ENCODE measurements at places on chromosomes 3 and 15.

- DNase-seq, result no peak
Measured at GRCh38 chr3:14899993-14900618, 47.3 kb upstream of the NR2C2 start.

- no peak for DNase-seq
Measured at GRCh38 chr15:83115410-83115809, 8.0 kb downstream of the TM6SF1 start.

DNA sequence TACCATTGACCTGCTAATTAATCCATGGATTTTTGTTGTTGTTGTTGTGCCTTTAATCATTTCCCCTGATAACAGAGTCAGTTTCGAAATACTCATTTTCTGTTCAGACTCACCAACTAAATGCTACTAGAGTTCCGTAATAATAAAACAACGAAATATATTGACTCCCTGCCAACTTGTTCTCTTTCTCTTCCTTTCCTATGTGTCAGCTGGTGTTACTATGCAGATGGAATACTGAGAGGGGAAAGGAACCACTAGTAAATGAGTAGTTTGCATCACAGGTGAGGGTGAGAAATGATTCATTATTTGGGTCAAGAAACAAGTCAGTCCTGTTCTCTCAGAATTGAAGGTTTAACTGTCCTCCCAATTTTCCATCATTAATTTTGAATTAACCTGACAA is 1027.3 kb downstream of the TUSC7 start:
- DNase-seq, result no peak

- no peak for DNase-seq
Measured at GRCh38 chr3:16498130-16498890, 15.2 kb downstream of the RFTN1 start.

- no peak for DNase-seq
Measured at GRCh38 chr15:37370941-37371340, 270.6 kb upstream of the MEIS2 start.

GRCh38 chr3:154040283-154040682 is 80.9 kb upstream of the ARHGEF26 start:
- DNase-seq, result no peak

- no peak for DNase-seq
Measured at GRCh38 chr3:108488631-108489030, 21.8 kb downstream of the MYH15 start.

- no peak for DNase-seq
Measured at GRCh38 chr3:48546203-48546829, 10.3 kb downstream of the PFKFB4 start.

GRCh38 chr3:24158761-24159454 is 213.8 kb downstream of the NR1D2 start:
- no peak for DNase-seq

DNA sequence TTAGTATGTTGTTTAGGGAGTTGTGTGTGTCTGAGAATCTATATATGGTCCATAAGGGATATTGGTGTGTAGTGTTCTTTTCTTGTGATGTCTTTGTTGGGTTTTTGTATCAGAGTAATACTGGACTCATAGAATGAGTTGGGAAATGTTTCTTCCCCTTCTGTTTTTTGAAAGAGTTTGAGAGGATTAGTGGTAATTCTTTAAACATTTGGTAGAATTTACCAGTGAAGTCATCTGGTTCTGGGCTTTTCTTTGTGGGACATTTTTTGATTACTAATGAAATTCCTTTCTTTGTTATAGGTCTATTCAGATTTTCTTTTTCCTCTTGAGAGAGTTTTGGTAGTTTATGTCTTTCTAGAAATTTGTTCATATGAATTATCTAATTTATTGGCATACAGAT is 16.9 kb downstream of the ACKR2 start:
- DNase-seq, result no peak

DNA sequence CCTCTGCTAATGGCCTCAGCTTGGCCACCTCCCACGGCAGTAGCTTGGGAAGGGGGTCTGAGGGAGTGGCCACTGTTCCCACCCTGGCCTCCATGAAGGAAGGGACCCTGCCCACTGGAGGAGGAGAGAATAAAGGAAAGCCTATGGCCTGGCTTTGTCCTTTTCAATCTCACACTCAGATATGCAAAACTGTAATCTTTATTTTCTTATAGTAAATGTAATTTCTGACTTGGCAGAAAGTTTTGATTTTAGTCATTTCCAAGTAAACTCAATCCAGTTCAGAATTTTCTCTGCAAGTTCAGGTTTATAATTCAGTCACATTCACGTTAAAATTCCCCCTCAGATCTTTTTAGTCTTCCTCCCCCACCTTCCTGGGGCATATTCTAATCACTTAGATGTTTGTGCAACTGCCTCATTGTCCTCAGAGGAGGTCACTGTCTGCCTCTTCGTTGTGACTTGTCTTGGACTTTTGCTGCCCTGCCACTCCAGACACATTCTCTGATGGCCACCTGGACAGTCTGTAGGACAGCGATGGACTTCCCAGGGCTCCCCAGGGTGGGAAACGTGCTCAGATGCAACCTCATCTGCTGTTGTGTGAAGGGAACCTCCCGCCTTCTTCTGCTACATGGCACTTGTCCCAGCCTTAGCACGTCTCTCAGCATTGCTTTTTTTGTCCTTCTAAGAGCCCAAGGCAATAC is 222.8 kb upstream of the TBL1XR1 start:
- no peak for DNase-seq

DNA sequence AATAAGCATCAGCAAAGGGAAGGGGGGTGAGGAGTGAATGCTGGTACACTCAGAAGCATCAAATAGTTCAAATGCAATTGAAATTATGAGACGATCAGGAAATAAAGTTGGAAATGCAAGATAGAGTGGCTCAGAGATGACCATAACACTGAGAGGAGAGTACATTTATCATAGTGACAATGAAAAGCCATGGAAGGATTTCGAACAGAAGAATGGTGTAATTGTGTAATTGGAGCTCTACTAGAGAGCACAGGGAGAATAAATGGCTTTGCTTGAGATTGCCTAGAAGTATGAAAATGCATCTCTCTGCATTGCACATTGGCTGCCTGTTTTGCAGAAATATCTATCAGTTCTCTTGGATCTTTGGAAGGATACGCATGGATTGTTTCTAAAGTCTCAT is 163.3 kb downstream of the TP63 start:
- DNase-seq, result no peak

DNA sequence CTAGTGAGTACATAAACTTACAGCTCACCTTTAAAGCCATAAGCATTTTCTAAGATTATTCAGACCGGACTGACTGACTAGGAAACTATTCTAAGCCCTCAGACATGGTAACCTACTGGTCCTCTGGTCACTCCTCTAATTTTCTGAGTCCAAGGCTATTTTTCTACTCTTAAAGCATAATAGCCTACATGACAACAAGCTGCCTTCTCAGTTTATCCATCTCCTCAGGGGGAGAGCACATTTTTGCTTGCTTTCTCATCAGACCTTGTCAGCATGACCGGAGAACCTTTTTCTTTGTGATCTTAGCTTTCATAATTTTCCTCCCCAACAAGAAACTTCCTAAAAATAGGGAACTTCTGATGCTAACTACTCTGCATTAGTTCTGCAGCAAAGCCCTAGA is 38.4 kb downstream of the UBP1 start:
- no peak for DNase-seq

- DNase-seq, result no peak
Measured at GRCh38 chr3:61872077-61872706, 310.8 kb downstream of the PTPRG start.

- DNase-seq, result no peak
Measured at GRCh38 chr3:165279471-165279870, 83.3 kb upstream of the SLITRK3 start.

GRCh38 chr3:8371085-8371551 is 130.5 kb upstream of the LMCD1 start:
- DNase-seq, result no peak

- no peak for DNase-seq
Measured at GRCh38 chr3:101825904-101826445, 23.3 kb upstream of the NFKBIZ start.

GRCh38 chr3:6079011-6079410 is 781.9 kb upstream of the GRM7 start:
- DNase-seq, result no peak

GRCh38 chr3:57074135-57074534 is 13.7 kb downstream of the SPATA12 start:
- no peak for DNase-seq
